LHCN-M2 (cell line): ENCODE measurements at places on chromosomes 16 and 17. TPM values are rescaled to one million over a fixed set of nuclear protein-coding genes. Genes with fewer than 3 reads are reported as not detected.

DNA sequence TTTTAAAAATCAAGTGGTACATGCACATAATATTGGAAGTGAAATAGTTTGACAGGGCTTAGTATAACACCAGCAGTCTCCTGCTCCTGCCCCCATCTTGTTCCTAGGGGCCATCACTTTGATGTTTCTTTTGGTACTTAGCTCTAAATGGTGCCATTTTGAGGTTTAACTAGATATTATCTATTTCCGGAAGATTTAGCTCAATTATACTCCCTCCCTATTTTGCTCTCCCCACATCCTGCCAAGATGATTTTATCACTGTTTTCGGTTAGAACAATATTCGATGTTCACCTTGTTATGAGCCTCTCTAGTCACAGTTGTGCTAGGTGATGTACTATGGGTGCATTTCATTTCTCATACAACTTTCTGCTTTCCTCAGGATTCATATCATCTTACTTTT is 20.0 kb upstream of the SLC35G3 start:
- DNase-seq, result no peak

GRCh38 chr17:47744168-47745036 is 11.4 kb downstream of the TBX21 start:
- DNase-seq, result no peak

DNA sequence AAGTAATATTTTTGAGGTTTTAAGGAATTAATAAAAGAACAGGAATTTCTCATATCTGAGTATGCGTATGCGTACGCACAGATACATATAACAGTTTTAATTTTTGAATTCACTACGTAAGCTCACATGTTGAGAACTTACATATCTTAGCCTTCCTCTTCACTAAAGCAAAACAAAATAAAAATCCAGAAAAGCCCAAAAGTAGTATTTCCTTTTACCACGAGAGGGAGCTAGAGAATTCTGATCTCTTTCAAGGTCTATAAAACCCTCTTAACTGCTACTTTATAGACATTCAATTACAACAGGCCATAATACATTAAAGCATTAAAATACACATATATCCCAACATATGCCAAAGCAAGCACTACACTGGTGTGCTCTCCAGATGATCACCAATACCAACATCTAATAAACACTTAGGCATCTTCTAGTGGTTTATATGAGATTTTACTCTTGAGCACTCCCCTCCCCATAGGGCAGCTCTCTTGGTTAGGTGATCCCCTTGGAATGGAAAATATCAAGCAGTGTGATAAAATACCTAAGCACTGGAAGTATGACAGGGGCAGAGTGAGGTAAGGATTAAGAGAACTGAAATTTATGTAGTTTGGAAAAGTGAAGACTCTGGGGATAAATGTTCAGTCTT is 94.0 kb downstream of the SKAP1 start:
- peak; percentile 88 for DNase-seq

- no peak for DNase-seq
These were observed 15.3 kb downstream of the WFIKKN2 start for GRCh38 chr17:50850640-50851039.

DNA sequence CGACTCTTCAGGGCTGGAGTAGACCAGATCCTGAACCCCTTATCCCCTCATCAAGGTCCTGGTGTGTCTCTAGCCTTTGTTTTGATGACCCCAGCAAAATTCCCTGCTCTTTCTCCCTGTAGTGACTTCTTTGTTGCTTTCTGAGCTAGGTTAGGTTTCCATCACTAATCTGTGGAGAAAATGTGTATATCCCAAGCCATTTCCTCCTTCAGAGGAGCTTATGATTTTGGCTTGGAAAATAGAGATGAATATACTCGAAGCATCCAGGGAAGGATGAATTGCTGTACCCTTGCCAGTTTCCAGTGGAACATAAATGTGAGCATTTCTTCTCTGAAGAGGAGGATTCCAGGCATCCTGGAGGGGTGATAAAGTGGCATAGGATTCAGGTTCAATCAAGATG is 55.8 kb downstream of the KSR1 start:
- no peak for DNase-seq

ITGB3 gene
- 3.8 and 4.5 TPM in 2 replicates for total RNA-seq

C1QTNF1 gene
- total RNA-seq, result 5.7 and 6.7 TPM in 2 replicates

WNK4 gene
- not detected in 2 replicates for total RNA-seq

KCNJ12 gene
- total RNA-seq, result 0.64 and 0.98 TPM in 2 replicates
